ENCODE measurements at places on chromosomes 11 and 22.

DNA sequence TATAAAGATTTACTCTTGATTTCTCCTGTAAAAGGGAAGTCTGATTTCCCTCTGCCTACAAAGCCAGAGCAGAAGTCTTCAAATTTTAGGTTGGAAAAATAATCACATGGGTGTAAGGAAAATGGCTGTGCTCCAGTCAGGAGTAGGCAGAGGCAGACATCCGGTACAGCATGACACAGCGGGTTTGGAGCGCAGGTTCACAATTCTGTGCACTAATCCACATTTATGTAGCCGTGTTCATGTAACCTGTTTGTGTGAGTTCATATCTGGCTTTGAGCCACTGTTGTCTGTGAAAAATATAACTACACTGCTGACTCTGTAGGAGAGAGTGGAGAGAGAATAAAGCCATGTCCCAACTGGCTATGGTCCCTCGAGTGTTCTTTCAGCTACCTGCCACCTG, 248.0 kb downstream of the CASP12 start:
- no peak for DNase-seq

DNA sequence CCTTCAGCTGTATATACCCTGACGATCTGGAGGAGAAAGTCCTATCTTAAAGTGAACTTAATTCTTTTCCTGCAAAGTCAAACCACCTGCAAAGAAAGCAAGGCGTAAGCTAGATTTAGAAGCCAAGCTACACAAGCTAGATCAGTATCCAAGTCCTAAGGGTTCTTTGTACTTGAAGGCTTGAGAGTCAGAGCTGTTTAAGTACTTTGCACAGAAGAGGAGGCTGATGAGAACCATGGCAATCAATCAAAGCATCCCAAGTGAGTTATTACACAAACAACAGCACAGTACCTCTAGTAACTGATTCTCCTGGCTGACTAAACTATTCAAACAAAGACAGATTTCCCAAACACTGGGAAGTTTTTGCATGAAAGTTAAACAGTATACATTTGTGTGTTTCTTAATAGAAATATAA, 1.9 kb downstream of the CDON start:
- DNase-seq = no peak

DNA sequence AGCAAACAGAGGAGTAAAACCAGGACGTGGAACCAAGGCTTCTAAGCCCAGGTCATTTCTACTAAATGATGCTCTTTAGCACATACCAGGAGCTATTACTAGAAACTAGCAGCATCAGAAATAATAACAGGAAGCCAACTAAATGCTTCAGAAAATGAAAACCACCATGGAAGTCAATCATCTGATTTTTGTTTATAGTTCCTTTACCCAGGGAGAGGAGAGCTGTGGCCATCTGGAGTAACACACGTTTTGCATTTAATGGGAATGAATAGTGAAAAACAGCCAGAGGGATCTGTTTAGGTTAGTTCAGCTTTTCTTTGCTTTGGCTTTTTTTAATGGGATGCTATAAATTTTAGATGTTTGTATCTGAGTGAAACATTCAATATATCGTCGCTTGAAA, 250.7 kb upstream of the ARHGAP20 start:
- DNase-seq = no peak

DNA sequence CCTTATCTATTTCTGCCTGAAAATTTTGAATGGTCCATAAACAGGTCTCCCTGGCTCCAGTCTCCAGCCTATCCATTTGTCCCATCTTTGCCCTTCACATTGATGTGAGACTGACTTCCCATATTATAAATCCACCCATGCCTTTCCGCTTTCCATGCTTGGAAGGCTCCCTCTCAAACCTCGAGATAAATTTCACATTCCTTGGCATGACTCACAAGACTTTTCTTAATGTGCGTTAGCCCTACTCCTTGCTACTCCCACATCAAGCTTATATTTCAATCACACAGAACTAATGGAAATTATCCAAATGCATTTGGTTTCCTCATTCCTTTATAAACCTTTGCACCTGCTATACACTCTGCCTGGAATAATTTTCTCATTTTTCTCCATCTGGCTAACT, 163.7 kb upstream of the NTM start:
- DNase-seq = no peak

- DNase-seq = no peak
These were observed 109.9 kb upstream of the AKIP1 start for GRCh38 chr11:8801121-8801520.

DNA sequence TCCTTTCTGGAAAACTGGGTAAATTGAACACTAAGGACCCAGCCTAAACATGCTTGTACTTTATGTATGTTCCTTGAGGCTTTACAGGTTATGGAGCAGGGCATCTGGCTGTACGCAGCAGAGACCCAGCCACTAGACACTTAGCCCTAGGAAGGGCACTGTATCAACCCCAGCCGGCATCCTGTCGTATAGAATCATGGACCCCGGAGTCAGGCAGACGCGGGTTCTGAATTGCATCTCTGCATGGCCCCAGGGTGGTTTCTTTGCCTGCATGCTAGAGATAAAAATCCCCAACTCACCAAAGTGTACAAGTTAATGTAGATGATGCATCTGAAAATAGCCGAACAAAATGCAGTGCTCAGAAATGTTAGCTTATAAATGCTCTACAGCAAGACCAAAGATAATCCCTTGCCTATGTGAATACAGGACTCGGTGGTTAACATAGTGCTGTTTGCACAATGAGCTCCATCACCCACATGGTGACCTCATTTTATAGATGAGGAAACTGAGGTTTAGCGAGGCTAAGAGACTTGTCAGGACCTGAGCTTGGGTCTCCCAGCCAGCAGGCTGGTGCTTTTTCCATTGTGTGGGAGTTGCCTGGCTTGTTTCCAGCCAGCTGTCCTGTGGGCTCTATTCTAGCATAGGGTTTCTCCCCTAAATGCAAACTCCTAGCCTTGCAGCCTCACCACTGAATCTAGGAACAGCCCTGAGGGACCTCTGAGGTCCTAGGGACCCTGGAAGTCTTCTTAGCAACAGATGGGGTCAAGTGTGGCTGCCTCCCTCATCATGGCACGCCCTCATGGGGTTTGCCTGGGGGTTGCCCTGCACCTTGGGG, 7.3 kb downstream of the CD6 start:
- peak; percentile 68 for DNase-seq

GRCh38 chr22:49862496-49862776, 8.8 kb downstream of the ZBED4 start:
- DNase-seq = no peak

GRCh38 chr11:68942095-68942620, 38.5 kb downstream of the IGHMBP2 start:
- DNase-seq = no peak

DNA sequence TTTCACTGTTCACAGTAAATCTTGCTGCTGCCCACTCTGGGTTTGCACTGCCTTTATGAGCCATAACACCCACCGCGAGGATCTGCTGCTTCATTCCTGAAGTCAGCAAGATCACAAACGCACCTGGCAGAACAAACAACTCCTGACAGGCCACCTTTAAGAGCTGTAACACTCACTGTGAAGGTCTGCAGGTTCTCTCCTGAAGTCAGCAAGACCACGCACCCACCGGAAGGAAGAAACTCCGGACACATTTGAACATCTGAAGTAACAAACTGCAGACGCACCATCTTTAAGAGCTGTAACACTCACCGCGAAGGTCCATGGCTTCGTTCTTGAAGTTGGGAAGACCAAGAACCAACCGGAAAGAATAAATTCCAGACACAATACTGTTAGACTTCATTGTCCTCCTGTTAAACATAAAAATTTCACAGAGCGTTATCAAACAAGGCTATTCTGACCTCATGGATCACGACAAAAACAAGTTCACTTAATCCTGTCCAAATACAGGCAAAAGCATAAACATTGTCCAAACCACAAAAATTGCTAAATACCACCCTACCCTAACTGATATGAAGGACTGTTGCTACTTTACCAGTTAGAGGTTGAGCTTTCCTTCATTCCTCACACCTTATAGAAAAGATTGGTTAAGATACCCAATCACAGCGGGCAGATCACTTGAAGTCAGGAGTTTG, 3.0 kb upstream of the CCDC117 start:
- DNase-seq = no peak

DNA sequence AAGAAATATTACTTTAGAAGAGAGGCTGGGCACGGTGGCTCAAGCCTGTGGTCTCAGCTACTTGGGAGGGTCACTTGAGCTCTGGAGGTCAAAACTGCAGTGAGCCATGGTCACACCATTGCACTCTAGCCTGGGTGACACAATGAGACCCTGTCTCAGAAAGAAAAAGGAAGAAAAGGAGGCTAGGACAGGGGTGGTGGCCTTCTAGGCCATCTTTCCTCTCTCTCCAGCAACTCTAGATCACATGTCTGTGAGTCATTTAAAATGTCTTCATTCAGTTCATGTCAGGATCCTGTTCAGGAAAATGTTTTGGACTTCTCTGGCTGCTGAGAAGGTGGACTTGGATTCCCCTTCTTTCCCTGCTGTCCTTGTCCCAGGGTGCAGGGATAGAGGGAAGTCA, 53.3 kb downstream of the PPFIA1 start:
- DNase-seq = no peak

- DNase-seq = no peak
These were observed 21.2 kb downstream of the LIF start for GRCh38 chr22:30225220-30225927.

DNA sequence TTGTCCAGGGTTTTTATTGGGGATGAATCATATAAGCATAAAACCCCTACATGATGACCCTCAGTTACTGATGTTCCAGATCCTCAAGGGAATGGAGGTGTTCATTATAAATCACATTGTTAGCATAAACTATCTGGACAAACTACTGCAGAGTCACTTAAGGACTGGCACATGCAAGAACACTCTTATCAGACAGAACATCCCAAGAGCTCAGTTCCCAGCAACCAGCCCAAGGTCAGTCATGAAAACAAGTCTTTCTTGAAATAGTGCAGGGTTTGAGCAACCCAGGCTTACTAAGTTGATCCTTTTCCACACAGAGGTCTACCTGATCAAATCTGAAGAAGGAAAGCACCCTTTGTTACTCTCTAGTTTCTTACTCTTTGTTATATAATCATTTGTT, 13.5 kb upstream of the PTS start:
- no peak for DNase-seq

GRCh38 chr11:104625246-104625645, 273.0 kb downstream of the CASP12 start:
- DNase-seq = no peak

GRCh38 chr11:3732671-3733436, 61.7 kb upstream of the CHRNA10 start:
- no peak for DNase-seq

- DNase-seq = no peak
These were observed 140.9 kb upstream of the CHORDC1 start for GRCh38 chr11:90363739-90364138.

GRCh38 chr11:14261066-14261465, 97.9 kb downstream of the RRAS2 start:
- DNase-seq = no peak

GRCh38 chr11:46183819-46184218, 62.6 kb upstream of the PHF21A start:
- DNase-seq = no peak

GRCh38 chr11:129251067-129251466, 58.9 kb upstream of the ARHGAP32 start:
- no peak for DNase-seq

GRCh38 chr11:32580967-32581366, 2.7 kb upstream of the EIF3M start:
- DNase-seq = no peak

GRCh38 chr11:69003866-69004367, 9.1 kb downstream of the MRGPRF start:
- no peak for DNase-seq

GRCh38 chr11:107591378-107592230, 657 bp downstream of the ELMOD1 start:
- peak; percentile 20 for DNase-seq

DNA sequence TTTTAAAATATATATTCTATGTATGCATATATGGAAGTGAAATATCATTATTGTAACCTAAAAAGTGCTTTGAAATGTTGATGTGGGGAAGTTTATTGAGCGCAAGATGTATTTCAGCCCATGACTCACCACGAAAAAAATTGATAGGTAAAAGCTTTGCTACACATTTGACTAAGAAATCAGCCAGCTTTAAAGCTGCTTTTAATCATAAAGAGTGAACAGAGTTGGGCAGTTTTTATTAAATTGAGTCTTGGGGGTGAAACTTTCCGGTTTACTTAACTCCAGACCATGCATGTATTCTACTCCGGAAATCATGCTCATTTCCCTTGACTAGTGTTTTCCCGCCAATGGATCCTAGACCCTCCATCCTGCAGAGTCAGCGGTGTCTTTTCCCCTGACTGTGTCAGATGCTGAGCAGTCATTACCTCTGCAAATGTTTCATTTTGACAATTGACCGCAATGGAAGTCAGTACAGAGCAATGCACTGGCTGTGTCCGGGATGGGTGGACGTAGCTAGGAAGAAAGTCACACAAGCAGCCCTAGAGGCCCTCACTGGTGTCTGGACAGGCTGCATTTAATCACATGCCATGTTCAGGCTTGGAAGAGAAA, 47.2 kb upstream of the MPEG1 start:
- DNase-seq = no peak

- DNase-seq = no peak
These were observed 143.0 kb downstream of the TBC1D22A start for GRCh38 chr22:46905415-46905814.

DNA sequence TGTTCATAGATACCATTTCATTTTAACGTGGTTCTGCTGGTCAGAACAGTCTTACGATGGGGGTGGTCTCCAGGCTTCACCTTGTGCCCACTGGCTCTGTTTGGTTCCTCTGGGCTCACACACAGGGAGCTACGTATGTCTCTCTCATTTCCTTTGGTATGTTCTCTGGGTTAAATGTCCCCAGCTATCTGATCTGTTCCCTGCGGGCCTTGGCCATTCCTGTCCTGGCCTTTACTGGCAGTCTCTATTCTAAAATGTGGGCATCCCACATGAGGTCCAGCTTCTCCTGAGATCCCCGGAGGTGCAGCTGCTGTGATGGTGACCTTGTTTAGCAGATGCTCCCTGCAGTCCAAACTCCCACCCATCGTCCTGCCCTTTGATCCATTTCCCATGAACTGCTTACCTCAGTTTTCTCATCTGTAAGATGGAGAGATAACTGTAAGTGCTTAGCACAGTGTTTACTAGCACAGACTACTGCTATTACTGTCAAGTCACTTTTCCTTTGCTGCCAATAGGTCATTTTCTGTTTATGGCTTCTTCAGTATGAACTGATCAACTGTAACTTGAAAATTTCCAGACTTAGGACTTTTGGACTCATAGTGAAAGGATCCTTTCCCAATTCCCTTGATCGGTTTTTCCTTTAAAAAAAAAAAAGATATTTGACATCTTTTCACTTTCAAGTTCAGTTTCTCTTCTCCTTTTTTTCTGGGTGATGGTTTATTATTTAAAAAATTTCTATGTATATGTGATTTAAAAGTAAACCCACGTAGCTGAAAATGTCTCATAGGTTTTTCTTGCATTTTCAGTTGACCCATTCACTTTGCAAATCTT, 92.9 kb downstream of the PTPRJ start:
- DNase-seq = no peak
